ENCODE measurements at places on chromosomes 2 and 18. TPM values are rescaled to one million over a fixed set of nuclear protein-coding genes. Genes with fewer than 3 reads are reported as not detected.

The SPP2 gene
- not detected for total RNA-seq

The SERPINB12 gene
- total RNA-seq, result not detected

DNA sequence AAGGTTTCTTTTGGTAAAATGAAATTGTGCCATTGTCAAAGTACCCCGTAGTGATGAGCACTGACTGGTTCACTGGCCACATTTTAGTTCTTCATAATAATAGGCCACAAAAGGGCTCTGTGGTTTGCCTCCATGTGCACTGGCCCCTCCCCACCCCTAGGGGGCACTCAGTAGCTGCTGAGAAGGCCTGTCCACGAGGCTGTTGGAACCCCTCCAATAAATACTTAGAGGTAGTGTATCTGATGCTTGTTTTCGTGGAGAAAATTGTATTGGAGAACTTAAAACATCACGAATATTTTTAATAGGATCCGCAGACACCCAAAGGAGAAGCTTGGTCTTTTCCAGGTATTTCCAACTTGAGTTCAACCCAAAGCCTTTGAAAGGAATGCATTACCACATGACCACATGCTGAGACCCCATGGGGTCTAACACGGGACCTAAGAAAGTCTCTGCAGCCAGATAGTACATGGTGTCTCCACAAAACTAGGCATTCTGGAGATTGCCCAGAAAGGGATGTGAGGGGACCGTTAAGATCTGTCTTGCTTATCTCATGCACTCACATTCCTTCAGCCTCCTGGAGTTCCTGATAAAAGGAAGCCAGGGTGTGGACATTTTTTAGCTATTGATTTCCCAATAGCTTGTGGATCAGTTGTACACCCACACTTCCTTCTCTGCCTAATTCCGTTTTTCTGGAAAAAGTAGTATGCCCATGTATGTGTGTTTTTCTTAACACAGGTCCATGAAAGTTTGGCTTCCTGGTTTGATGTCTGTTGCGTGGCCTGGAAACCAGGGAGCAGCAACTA lies 28.5 kb upstream of the NOSTRIN start:
- H3K4me3 ChIP-seq, result no peak overlapping the region
- H3K36me3 ChIP-seq, result no peaks in the 10 kb centered on the region
- H3K4me1 ChIP-seq, result no peaks in the 10 kb centered on the region
- no peak overlapping the region for H3K27ac ChIP-seq
- H3K27me3 ChIP-seq, result no peaks in the 10 kb centered on the region

The SRSF7 gene
- total RNA-seq, result 117 TPM

DNA sequence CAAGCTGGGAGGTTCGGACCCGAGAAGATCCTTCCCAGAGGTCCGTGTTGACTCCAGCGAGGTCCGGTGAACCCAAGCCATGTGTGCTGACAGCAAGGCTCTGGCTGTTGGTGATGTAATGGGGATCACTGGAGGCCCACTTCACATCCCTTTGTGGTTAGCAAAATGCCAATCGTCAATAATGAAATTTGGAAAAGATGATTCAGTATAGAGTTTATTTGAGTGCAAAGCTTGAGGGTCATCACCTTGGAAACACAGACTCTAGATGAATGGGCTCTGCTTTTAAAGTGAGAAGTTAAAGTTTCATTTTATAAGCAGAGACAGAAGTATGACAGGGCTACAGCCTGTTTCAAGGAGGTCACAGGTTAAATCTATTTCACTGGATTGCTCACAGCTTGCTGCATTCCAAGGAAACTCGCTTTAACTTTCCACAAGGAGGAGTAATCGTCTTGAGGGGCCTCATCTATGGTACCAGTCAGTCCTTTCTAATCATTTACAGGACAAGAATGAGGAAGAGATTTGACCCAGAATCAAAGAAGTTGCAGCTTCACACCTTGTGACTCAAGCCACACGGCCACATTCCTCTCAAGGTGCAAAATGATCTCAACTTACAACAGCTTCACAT lies 140.5 kb downstream of the TPO start:
- no peak overlapping the region for H3K27ac ChIP-seq
- no peaks in the 10 kb centered on the region for H3K4me1 ChIP-seq
- no peaks in the 10 kb centered on the region for H3K36me3 ChIP-seq
- DNase-seq, result peak; percentile 53
- no peak overlapping the region for H3K4me3 ChIP-seq
- no peaks in the 10 kb centered on the region for H3K27me3 ChIP-seq

DNA sequence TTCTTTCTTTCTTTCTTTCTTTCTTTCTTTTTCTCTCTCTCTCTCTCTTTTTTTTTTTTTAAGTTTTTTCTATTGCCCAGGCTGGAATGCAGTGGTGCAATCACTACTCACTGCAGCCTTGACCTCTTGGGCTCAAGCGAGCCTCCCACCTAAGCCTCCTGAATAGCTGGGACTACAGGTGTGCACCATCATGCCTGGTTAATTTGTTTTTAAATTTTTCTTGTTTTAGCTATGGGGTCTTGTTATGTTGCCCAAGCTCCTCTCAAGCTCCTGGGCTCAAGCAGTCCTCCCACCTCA lies 19.4 kb upstream of the CCDC88A start:
- no peak for DNase-seq
- no peaks in the 10 kb centered on the region for H3K36me3 ChIP-seq
- H3K4me1 ChIP-seq, result no peaks in the 10 kb centered on the region

GRCh38 chr2:189049709-189050164 lies 75.6 kb downstream of the COL3A1 start:
- no peaks in the 10 kb centered on the region for H3K4me1 ChIP-seq
- no peak overlapping the region for H3K4me3 ChIP-seq
- DNase-seq, result no peak
- no peaks in the 10 kb centered on the region for H3K27me3 ChIP-seq
- H3K36me3 ChIP-seq, result peaks cover 6% of the 10 kb centered on the region

GRCh38 chr18:5620289-5620688 lies 76.5 kb upstream of the EPB41L3 start:
- H3K36me3 ChIP-seq, result no peaks in the 10 kb centered on the region
- no peak for DNase-seq
- no peaks in the 10 kb centered on the region for H3K27me3 ChIP-seq

DNA sequence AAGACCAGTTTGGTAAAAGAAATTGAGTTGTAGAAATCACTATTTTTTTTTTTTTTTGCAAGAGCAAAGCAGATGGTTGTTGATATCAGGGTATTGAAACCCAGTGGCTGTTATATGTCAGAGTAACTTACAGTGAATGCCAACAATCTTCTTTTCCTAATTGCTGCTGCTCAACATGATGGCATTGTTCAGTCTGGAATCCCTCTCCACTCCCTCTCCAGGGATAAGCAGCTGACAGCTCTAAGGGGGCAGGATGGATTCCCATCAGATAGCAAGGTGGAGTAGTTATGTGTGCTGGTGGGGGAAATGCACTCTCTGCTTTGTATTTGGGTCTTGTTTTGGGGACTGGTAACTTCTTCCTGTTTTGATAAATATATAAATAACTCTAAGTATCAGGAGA lies 200.0 kb downstream of the PIK3C3 start:
- H3K4me3 ChIP-seq, result no peak overlapping the region
- H3K36me3 ChIP-seq, result no peaks in the 10 kb centered on the region
- no peak overlapping the region for H3K27ac ChIP-seq
- H3K4me1 ChIP-seq, result peaks cover 3% of the 10 kb centered on the region
- no peaks in the 10 kb centered on the region for H3K27me3 ChIP-seq

Data from aorta (tissue), 5 donors.